ENCODE measurements at places on chromosomes 1 and 21. TPM values are rescaled to one million over a fixed set of nuclear protein-coding genes. Genes with fewer than 3 reads are reported as not detected.

The PIK3R3 gene
- total RNA-seq = 5.0 TPM

The TPM3 gene
- 649 TPM for total RNA-seq

The RGS4 gene
- total RNA-seq = 255 TPM

- no peak for DNase-seq
Observed at GRCh38 chr21:34270411-34270810, 93.4 kb upstream of the KCNE2 start.

DNA sequence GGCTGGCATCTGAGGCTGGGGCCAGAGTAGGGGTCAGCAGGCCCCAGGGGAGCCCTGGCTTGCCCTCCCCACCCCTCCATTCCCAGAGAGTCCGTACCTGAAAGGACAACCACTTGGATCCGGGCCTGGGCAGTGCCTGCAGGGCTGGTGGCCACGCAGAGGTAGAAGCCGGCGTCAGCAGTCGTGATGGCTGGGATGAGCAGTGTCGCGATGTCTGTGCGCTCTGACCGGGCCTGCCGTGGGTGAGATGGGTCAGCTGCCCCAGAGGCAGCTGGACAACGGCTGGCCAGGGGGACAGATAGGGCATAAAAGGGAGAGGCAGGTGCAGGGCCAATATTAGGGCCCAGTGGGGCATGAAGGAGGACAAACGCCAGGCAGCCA is 42.7 kb downstream of the LDLRAD2 start:
- DNase-seq = no peak

- no peak for DNase-seq
Observed at GRCh38 chr1:111818081-111818480, 62.4 kb downstream of the DDX20 start.

DNA sequence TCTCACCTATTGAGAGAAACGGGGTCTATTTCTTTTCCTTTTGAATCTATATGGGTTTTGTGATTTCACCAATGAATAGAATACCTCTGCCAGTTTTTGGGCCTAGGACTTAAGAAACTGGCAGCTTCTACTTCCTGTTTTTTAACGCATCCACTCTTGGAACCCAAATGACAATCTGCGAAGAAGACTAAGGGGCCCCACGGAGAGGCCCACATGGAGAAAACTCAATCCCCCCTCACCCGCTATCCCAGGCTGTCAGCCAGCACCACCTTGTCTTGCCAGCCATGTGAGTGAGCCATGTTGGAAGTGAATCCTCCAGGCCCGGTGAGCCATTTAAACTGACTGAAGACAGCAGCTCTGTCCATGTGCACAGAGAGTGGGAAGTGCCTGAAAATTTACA is 3.6 kb upstream of the HENMT1 start:
- DNase-seq = no peak

- peak; percentile 44 for DNase-seq
Observed at GRCh38 chr1:177772386-177772960, 197.4 kb downstream of the SEC16B start.

- no peak for DNase-seq
Observed at GRCh38 chr1:111466480-111466879, 7.3 kb upstream of the C1orf162 start.

- DNase-seq = no peak
Observed at GRCh38 chr1:29920784-29921183, 684.5 kb downstream of the PTPRU start.

GRCh38 chr1:234535763-234536515 is 57.0 kb upstream of the TARBP1 start:
- peak; percentile 67 for DNase-seq

Data from fibroblast of the aortic adventitia (primary cell).